ENCODE measurements at places on chromosomes 4 and X. TPM values are rescaled to one million over a fixed set of nuclear protein-coding genes. Genes with fewer than 3 reads are reported as not detected.

ARHGEF38 gene
- not detected for total RNA-seq

FAM13A gene
- total RNA-seq = 1.4 TPM

PCDH19 gene
- not detected for total RNA-seq

IL15 gene
- total RNA-seq = 1.0 TPM

COL4A5 gene
- not detected for total RNA-seq

CLGN gene
- not detected for total RNA-seq

PPEF2 gene
- total RNA-seq = 0.13 TPM

TLR1 gene
- total RNA-seq = 1.3 TPM

SPIN2A gene
- 0.47 TPM for total RNA-seq

ZNF630 gene
- 1.5 TPM for total RNA-seq

P2RY4 gene
- not detected for total RNA-seq

TMPRSS11B gene
- not detected for total RNA-seq

TMSB15C gene
- 2.1 TPM for total RNA-seq

TCEAL5 gene
- not detected for total RNA-seq

PABPC1L2B gene
- not detected for total RNA-seq

FAM47E gene
- total RNA-seq = not detected

ZCCHC12 gene
- not detected for total RNA-seq

CFAP99 gene
- 0.07 TPM for total RNA-seq

GDI1 gene
- total RNA-seq = 113 TPM

SAGE1 gene
- total RNA-seq = not detected

FREM3 gene
- not detected for total RNA-seq

TBX22 gene
- not detected for total RNA-seq

RIBC1 gene
- 1.2 TPM for total RNA-seq

GAGE12J gene
- not detected for total RNA-seq

ZAR1 gene
- total RNA-seq = not detected

CXCL5 gene
- not detected for total RNA-seq

BMX gene
- not detected for total RNA-seq

SMIM31 gene
- total RNA-seq = not detected

UGT2B17 gene
- total RNA-seq = not detected

TXLNG gene
- 23.3 TPM for total RNA-seq

MUC7 gene
- total RNA-seq = not detected

DHX15 gene
- 207 TPM for total RNA-seq

NLRP2B gene
- total RNA-seq = not detected

EMCN gene
- not detected for total RNA-seq

RAB33A gene
- total RNA-seq = 9.0 TPM

GLRB gene
- total RNA-seq = not detected

SNCA gene
- 0.42 TPM for total RNA-seq
